ENCODE measurements at places on chromosomes 7 and 10.

- no peak for DNase-seq
These were observed 668.5 kb upstream of the GALNT17 start for GRCh38 chr7:70463352-70463938.

DNA sequence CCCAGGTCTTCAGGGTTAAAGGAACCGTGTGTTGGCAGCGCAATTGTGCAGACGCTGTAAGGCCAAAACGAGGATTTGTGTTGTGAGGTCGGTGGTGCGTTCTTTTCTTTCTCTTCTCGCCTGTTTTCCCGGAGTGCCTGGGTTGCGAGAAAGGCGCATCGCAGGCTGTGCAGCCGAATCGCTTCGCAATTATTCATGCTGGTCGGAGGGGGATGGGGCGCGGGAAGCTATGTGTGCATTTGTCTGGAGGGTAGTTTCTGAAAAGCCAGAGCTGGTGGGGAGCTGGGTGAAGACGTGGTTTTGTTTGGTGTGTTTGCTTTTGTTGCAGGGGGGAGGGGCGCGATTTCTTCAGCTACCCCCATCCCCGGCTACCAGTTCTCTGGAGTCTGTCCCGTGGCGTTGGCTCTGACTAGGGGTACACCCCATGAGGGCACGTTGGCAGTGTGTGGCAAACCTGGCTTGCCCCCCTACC, 2.1 kb downstream of the MXI1 start:
- peak; percentile 63 for DNase-seq

GRCh38 chr10:44355630-44356029, 29.3 kb downstream of the CXCL12 start:
- no peak for DNase-seq

DNA sequence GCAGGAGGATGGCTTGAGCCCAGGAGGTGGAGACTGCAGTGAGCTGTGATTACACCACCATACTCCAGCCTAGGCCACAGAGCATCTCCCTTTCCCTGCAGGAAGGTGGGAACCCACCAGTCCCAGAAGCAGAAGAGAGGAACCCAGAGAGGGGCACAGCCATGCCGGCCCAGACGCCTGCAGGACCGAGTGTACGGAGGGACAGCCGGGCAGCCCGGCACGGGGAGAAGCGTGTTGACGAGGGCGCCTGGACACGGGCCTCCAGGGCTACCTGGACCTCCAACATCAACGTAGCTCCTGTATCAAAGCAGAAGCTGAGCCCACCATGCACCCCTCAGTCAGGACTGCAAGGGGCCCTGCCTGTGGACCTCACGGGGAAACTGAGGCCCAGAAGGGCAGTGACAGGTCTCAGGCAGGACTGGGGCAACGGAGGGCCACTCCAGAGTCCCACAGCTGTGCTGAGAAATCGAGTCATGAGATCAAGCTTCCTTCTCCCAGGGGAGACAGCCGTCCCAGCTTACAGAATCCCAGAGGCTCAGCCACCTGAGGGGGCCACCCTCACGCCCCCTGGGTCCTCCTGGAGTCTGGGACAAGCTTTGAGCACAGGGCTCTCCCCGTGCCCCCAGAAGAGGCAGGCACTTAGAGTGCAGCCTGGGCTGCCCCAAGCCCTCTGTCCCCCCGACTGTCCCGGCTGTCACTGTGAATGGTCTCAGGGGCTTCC, 43.1 kb downstream of the TNRC18 start:
- no peak for DNase-seq

GRCh38 chr10:124289851-124290795, 128.6 kb downstream of the OAT start:
- DNase-seq = no peak

DNA sequence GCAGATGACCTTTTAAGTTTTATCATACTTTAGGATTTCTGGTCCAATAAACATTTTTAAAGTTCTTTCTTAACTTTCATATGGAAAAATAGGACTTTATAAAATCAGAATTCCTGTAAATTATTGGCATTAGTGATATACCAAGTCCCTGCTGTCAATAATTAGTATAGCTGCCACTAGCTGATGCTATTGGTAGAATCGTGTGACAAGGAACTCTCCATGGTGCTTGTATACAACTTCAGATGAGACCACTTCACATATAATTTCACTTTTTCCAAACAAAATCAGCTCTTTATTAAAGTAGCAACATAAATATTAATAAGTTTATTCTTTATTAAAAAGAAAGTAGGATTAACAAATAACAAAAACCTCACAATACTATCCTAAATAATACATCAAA, 49.9 kb downstream of the ZNF800 start:
- no peak for DNase-seq

DNA sequence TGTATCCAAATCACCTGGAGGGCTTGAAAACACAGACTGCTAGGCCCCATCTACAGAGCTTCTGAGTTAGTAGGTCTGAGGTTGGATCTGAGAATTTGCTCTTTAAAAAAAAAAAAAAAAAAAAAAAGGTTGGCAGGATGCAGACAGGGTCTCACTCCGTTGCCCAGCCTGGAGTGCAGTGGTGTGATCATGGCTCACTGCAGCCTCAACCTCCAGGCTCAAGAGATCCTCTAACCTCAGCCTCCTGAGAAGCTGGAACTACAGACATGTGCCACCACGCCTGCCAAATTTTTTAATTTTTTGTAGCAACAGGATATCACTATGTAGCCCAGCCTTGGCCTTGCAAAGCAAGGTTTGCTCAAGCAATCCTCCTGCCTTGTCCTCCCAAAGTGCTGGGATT, 8.0 kb downstream of the GDI2 start:
- DNase-seq = no peak

- DNase-seq = no peak
These were observed 27.1 kb upstream of the LMBR1 start for GRCh38 chr7:156920076-156920475.

- no peak for DNase-seq
These were observed 19.4 kb upstream of the BTBD16 start for GRCh38 chr10:122251459-122252255.

GRCh38 chr7:70634610-70635068, 497.3 kb upstream of the GALNT17 start:
- DNase-seq = no peak

DNA sequence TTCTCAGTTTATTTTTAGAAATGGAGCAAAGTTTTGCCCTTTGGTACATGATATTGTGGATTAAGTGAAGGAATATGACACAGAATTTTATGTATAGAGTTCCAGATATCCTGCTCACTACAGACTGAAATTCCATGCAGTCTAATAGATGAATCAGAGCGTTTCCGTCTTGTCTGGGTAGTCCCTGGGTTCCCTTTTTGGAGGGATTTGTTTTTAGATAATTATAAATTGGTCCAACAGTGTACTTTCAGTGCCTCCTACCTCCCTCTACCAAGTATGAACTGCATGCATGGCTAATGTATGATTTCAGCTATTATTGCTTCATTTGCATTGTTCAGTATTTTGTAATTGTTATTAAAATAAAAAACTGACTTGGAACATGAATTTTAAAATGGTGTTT, 74.4 kb downstream of the SEPTIN7 start:
- peak; percentile 13 for DNase-seq

- DNase-seq = no peak
These were observed 12.2 kb upstream of the PROSER2 start for GRCh38 chr10:11810973-11811372.

GRCh38 chr10:52703898-52704297, 68.7 kb downstream of the MBL2 start:
- DNase-seq = no peak

GRCh38 chr10:77420947-77421523, 216.6 kb downstream of the KCNMA1 start:
- no peak for DNase-seq

DNA sequence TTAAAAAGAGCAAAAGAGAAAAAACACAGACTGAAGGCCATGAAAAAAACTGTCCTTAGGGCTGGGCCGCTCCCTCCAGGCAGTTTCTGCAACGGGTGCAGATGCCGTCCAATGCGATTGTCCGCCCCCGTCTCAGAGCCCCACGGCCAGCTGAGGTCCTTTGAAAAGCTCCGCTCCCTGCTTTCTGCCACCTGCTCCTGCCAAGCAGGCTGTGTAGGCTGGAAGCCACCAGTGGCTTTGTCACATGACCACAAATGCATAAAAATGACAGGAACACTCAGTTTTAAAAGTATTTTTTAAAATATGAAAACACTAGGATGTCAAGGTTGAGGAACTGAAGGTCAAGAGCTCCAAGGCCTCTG, 71.7 kb downstream of the AMZ1 start:
- no peak for DNase-seq

DNA sequence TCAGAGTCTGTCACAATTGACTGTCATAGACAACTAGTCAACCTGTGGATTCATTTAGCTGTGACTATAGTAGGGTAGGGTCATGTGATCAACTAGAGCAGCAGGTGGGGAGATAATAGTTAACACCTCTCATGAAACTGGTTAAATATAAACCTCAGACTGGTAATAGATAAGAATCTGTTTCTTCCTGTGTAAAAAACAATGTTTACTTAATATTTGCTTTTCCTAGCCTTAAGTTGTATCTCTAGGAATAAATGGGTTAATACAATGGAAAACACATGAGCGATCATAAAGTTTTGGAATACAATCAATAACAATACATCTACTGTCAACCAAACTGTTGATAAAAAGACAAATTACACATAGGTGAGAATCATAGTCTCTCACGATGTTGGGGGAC, 43.4 kb upstream of the ITGB8 start:
- no peak for DNase-seq

Data from hepatic stellate cell (primary cell).